ENCODE measurements at places on chromosomes 12 and 14.

GRCh38 chr14:94144765-94145164 lies 15.4 kb upstream of the IFI27L2 start:
- no peak for DNase-seq

DNA sequence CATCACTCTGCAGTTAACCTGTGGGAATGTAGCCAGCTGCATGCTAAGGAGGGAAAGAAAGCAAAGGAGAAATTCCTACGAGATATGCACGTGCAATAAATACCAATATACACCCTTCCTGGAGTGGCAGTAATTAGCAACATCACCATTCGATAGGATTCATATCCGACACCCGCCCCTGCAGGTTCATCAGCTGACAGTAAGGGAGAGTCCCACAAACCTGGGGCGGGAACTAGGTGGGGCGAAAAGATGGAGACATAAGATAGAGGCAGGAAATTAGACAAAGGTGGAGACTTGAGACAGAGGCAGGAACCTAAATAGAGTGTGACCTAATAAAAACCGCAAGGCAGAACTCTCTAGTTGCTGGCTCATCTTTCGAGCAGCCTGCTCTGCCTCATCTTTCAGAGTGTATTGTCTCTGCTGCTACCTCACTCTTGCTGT lies 51.6 kb downstream of the PLEKHG3 start:
- DNase-seq: no peak

DNA sequence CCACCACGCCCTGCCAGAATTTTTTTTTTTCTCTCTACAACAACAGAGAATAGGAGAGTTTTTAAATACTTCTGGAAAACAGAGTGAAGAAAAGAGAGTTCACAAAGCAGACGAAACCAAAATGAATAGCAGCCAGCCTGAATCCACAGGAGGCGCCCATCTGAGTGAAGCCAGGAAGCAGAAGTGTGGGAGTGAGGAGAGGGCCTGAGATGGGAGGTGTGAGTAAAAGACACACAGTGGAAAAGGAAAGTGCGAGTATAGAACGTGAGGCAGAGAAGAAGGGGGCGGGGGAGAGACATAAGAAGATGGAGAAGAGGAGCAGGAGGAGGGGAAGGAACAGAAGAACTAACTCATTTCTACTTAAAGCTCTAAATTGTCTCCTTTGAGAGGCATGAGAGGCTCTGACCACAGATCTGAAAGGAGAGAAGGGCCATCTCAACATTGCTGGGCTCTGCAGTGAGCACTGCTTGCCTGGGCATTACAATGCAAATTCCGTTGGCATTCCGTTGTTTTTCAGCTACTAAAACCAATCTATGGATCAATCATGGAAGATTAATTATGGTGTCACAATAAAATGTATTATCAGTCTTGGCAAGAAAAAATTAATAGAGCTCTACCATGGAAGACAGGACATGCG lies 140.1 kb upstream of the CPSF6 start:
- DNase-seq: no peak

DNA sequence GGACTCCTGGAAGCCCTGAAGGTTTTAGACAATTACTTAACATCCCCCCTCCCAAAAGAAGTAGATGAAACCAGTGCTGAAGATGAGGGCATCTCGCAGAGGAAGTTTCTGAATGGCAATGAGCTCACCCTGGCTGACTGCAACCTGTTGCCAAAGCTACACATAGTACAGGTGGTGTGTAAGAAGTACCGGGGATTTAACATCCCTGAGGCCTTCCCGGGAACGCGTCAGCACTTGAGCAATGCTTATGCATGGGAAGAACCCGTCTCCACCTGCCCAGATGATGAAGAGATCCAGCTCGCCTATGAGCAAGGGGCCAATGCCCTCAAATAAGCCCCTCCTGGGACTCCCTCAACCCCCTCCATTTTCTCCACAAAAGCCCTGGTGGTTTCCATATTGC lies 10.6 kb upstream of the SPPL3 start:
- DNase-seq: no peak

GRCh38 chr12:119870457-119870856 lies 6.7 kb downstream of the CIT start:
- no peak for DNase-seq

- no peak for DNase-seq
Measured at GRCh38 chr14:76267322-76268046, 108.5 kb upstream of the ESRRB start.

DNA sequence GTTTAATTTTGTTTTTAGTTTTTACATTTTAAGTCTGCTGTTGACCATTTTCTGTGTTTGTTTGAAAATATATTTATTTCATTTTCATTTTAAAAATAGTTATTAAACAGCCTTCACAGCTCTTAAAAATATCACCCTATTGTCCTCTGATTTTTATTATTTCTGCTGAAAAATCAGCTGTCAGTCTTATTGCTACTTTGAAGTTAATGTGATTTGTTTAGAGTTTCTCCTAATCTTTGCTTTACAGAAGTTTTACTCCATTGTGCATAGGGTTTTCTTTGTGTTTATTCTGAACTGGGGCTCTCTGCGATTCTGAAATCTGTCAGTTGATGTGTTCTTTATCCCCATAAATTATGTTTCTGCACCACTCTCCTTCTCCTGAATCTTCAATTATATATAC lies 486.3 kb downstream of the SOX5 start:
- no peak for DNase-seq

DNA sequence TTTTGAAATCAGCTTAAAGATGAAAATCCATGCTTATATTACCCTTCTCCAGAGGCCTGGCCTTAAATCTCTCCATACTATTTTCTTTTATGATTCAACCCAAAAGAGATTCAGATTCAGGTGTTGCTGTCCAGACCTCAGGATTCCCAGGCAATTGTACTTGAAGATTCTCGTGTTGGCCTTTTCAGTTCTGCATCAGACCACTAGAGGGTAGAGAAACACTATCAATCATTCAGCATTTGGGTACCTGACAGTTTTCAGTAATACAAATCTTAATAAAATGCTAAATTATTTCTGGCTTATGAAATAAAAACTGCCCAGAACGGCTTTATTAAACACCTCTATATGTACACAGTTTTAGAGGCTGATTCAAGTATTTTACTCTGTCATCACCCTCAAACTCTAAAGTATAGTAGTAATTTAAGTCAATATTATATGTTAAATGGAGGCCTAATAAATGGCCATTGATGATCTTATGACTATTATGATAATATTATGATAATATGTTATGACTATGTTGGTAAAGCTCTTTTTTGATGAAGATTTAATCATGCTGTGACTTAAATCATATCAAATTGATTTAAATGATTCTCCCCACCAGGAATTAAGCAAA lies 301.1 kb downstream of the DUSP6 start:
- DNase-seq: no peak

DNA sequence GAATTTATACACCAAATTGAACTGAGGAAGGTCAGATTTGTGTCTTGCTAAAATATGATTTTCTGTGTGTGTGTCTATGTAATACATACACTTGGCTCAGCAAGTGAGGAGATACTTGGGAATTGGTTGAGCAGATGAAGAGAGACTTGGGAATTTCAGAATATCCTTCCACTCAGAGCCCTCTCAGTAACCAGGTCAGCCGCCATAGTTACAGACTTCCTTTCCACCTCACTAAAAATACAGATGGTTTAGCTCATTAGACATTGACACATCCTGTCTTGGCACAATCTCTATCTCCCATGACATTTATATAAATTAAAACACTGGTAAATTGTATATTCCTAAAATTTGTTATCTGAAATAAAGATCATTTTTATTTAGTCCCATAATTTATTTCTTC lies 15.9 kb downstream of the PIK3C2G start:
- DNase-seq: no peak

GRCh38 chr12:49538510-49539403 lies at the start of gene KCNH3:
KCNH3 (plus strand) TSS chr12:49539030; CDS start chr12:49539417, 387 bp downstream.
- peak; percentile 25 for DNase-seq

DNA sequence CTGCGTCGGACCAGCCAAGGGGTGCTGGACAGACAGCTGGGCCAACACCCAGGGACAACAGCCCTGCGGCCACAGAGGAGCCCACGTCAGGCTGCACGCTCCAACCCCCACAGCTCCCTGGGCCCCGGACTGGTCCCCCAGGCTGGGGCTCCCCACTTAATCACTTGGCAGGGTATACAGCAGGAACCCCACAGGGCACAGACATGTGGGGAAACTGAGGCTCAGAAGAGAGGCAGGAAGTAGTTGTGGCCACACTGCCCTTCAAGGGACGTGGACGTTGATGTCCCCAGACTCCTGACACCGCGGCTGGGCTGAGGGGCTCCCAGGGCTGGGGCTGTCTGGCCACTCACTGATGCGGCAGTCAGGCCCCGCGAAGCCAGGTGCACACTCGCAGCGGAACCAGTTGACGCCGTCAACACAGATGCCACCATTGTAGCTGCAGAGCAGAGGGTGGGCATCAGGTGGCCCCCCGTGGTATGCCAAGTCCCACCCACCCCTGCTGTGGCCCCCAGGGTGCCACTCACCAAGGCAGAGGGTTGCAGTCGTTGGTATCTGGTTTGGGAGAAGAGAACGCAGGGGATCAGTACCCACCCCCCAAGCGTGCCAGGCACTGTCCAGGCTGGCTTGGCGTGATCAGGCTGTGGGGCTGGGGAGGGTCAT lies 21.5 kb downstream of the JAG2 start:
- no peak for DNase-seq

GRCh38 chr14:22882064-22882463 lies 958 bp upstream of the REM2 start:
- DNase-seq: no peak

- DNase-seq: peak; percentile 30
Measured at GRCh38 chr14:63276492-63277342, 42.0 kb downstream of the GPHB5 start.

DNA sequence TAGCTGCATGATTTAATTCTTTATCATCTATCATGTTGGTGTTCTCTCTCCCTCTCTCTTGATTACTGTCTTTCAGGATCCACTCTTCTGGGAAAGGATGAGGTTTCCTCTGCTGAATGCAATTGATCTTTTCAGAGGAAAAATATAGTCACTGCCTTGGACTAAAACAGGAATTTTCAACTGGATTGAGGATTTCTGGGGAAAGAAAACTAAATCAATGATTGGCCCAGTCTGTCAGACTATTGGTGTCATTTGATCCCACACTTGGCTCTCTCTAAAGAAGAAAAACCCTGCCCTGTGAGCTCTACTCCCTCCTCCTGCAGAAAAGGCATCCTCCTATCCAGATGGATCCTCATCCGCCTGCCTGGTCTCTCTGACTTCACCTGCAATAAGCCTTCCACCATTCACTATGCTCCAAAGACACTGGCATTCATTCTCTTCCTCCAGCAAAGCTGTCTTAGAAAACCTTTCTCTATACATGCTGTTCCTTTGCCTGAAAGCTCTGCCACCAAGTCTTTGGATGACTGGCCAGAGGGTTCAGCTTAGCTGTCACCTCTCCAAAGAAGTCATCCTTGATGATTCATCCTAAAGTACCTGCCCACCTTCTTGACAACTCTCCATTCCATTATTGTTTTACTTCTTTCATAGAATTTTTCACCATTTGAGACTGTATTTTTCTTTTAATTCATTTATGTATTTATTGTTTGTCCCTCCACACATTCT lies 127.7 kb upstream of the CAND1 start:
- no peak for DNase-seq

GRCh38 chr12:38374751-38375150 lies 58.2 kb downstream of the ALG10B start:
- DNase-seq: no peak

DNA sequence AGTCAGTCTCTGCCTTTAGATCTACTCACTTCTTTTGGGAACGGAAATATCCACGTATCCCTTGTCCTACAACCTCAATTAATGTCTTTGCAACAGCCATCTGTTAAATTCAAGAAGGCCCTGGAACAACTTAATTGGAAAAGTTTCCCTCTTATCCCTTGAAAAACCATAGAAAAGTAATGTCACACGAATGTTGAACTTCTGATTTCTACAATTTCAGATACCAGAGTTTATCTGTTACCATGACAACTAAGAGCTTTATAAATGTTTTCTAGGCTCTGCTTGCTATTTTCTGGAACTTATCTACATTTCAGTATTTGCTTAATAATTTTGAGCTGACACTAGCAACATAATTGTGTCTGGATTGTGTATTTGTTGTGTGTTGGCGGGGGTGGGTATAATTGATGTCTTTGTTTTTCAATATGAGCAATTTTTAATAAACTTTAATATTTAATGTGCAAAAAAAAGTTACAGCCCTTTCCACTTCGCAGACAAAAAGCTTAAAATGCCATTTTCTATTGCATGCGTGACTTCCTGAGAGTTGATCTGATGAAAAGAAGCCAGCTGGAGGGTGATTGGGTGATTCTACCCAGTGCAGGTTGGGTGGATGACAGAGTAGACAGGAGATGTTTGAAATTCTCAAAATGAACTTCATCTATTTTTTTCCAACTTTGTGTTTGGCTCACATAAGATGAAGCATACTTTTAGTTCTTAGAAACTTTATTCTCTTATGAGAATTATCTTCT lies 11.8 kb upstream of the EDDM3A start:
- no peak for DNase-seq

DNA sequence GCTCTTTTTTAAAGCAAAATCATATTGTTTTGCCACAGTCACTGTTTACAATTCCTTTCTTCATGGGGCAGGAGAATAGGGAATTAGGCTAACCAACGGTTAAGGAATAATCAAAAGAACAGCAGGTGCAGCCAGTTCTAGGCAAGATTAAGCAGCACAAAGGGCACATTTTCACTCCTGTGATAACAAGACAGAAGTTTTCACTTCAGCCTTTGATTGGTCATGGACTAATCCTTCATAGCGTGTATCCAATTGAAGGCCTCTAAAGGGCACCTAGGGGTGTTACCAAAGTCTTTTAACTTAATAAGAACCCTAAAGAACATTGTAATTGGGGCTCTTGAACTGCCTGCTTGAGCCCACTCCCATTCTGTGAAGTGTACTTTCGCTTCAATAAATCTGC lies 206.9 kb upstream of the AMIGO2 start:
- DNase-seq: no peak

DNA sequence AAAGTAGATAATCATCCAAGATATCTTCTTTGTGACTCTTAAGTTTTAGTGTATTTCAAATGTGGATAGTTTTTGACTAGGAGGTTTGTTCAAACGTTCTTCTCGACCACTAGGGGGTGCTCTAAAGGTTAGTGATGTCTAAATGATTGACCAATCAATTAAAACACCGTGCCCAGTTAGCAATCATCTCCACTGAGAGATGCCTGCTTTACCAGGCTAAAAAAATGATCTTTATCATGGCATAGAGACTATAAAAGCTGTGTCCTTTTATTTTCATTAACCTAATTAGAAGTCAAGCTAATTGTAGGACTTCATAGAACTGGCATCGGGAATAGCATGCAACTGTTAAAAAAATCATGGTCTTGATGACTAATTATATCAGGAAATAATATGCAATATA lies 153.9 kb downstream of the PRKCH start:
- no peak for DNase-seq

DNA sequence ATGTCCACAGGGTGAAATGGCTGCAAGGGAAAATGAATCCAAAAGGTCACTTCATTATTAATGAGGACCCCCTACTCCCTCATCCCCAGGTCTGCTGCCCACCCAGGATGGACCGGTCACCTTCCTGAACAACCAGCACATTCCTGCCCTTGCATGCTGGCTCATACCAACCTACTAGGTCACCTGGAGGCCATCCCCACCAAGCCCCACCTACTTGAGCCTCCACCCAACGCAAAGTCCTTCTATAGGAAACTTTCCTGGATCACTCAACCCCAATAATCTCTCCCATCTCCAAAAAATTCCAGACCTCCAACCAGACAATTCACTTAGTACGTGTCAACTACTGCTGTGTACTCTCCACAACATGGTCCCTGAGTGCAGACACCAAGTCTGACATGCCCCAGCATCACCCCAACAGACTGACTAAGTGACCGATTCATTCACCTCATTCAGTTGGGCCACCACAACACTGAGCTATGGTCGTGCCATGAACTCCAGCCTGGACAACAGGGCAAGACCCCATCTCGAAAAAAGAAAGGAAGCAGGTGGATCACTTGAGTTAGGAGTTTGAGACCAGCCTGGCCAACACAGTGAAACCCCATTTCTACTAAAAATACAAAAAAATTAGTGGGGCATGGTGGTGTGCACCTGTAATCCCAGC lies 18.1 kb downstream of the CLMN start:
- no peak for DNase-seq
